Astrocyte of the spinal cord (primary cell): ENCODE measurements at places on chromosomes 1 and 21.

GRCh38 chr21:24714646-24715200 is 892.6 kb downstream of the MRPL39 start:
- DNase-seq = no peak

DNA sequence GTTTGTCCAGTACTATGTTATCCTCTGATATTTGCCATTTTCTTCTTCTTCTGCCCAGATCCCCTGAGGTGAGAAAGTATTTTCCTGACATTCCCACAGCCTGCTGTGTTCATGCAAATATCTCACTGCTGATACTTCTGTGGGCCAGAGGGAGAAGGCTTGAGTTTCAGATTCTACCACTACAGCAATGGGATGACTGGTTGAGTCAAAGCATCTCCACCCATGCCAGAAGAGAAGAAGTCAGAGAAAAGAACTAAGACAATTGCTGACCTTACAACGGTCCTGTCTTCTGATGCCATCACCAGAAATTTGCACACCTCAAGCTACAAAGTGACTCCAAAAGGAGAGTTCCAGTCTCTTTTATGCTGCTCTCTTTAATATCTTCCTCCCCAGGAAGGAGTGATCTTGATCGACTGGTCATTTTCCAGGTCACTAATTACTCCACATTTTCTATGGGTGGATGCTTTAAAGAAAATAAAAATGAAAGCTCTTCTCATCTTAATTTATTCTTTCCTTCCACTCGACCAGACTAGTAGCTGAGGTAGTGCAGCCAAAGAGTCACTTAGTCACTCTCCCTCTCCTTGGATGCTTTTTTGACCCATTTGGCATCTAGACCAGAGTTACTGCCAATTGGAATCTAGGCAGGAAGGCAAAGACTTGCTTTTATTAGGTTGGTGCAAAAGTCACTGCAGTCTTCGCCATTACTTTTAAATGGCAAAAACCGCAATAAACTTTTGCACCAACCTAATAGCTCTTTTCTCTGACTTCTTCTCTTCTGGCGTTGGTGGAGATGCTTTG is 195.1 kb downstream of the PTPRC start:
- no peak for DNase-seq

DNA sequence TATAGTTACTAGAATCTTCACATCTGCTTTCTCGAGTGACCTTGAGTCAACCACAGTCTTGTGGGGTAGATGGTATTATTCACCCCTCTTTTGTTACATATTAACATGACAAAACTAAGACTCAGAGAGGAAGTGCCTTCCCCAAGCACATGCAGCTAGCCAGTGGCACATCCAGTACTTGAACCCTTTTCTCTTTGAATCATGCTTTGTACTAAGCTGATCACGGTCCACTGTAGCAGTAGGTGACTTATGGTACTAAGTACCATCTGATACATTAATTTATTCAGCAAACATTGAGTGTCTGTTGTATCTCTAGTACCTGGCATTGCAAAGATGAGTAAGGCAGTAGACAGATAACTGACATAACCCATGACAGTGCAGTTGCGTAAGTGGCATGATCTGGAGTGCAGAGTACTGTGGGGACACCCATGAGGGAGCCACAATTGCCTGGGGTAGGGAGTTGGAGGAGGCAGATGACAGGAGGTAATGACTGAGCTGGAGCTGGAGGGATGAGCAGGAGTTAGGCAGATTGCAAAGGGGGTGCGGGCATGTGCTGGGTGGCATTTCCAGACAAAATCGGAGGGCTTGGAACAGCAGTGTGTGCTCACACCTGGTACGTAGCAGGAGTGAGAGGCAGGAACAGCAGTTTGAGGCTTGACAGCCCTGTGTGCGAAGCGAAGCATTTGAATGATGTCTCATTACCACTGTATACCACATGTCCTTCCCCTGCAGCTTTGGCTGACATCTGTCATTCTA is 29.8 kb downstream of the UCK2 start:
- DNase-seq = no peak

DNA sequence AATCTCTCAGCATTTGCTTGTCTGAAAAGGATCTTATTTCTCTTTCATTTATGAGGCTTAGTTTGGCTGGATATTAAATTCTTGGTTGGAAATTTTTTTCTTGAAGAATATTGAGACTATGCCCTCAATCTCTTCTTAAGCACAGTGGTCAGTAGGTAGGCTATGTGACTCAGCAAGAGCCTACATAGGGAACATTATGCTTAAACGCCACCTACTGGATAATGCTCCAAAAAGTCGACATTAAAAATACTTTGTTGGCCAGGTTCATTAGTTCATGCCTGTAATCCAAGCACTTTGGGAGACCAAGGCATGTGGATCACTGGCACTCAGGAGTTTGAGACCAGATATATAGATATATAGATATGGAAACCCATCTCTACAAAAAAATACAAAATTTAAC is 678.0 kb upstream of the USP24 start:
- DNase-seq = peak; percentile 61

DNA sequence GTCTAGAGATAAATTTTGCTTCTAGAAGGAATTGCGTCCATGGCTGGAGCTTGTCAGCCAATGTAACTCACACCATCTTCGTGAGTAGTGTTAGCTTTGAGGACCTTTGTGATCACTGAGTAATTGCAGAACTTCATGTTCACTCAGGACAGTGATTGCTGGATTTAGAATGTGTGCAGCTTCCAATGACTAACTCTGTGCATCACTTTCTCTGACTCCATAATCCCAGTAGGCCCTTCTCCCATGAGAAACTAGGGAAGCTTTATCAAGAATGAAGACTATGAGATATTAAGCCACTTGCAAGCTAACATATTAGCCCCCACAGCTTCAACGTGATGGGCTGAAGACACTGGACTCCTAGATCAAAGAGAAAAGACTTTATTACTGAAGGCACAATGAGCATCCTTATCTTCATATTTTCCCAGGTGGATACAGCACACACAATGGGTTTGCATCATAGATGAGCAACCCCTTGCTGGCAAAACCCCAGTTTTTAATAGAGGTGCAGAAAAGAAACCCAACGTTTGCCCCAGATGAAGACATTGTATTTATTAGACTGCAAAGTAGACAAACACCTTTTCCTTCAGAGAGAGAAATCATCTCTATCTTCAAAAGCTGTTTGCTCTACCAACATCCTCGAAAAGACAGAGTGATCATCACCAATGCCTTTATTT is 561.0 kb downstream of the LTN1 start:
- no peak for DNase-seq

DNA sequence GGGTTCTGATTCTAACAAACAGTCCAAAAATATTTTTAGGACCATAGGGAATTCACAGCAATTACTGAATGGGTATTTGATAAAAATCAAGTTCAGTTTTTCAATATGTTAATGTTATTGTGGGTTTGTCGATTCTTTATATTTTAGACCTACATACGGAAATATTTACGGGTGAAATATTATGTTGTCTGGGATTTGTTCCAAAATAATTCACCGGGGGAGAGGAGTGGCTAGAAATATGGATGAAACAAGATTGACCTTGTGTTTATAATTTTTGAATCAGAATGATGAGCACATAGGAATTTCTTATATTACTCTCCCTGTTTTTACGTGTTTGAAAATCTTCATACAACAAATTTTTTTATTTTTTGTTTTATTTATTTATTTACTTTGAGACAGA is 56.7 kb upstream of the USP1 start:
- no peak for DNase-seq

DNA sequence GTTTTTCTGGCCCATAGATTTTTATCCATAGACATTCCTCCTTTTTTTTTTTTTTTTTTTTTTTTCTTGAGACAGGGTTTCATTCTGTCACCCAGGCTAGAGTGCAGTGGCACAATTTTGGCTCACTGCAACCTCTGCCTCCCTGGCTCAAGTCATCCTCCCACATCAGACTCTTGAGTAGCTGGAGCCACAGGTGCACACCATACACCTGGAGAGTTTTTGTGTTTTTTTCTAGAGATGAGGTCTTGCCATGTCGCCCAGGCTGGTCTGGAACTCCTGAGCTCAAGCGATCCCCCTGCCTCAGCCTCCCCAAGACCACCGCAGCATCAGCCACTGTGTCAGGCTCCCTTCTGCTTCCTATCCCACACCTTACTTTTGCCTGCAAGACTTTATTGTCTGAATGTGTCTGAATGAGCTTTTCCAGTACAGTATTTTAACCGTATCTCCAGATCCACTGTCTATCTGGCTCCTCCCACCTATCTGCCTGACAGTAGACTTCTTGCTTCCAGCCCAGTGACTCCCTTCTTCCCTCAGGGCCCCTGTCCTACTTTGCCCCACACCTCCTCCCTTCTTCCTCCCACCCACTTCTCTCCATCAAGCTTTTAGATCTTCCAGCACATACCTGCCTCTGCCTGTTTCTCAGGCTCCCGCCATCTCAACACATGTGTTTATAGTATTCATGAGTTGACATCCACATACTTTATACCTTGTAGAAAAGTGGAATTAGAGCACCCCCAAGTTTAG is 6.1 kb downstream of the C1orf21 start:
- no peak for DNase-seq

- DNase-seq = no peak
Observed at GRCh38 chr1:72670902-72671301, 388.6 kb upstream of the NEGR1 start.

DNA sequence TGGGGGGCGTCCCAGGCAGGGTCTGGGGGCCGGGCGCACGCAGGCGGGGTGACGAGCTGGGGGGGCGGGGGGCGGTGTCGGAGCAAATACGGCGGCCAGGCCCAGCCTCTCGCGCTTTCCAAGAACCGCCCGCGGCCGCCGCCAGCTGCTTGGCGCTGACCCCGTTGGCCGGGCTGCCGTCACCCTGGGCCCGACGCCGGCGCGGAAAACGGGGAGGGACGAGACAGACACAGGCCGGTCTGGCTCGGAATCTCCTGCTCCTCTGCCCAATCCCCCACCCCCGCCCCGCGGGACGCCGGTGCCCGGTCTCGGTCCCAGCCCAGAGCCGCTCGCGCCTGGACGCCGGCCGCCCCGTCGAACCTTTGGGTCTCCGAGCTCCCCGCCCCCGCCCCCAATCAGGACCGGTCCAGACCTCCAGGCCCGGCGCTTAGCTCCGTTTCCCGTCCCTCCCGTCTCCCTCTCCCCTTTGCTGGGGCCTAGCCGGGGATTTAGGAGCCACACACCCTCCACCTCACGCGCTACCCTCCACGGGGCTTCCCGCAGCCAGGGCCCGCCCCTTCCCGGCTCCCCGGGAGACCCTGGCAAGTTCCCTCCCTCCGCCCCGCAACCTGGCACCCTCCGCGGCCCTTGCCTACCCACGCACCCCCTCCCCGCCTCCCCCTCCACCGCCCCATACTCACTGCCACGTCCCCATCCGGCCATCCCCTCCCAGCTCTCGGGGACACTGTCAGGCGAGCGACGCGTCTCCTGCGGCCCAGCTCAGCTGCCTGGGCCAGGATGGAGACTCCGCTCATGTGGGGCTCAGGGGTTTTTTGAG is 800 bp upstream of the MMP23B start:
- DNase-seq = no peak

GRCh38 chr1:234125283-234125682 is 220.8 kb downstream of the SLC35F3 start:
- DNase-seq = peak; percentile 22

- peak; percentile 50 for DNase-seq
Observed at GRCh38 chr1:116020668-116021272, 44.5 kb downstream of the SLC22A15 start.

DNA sequence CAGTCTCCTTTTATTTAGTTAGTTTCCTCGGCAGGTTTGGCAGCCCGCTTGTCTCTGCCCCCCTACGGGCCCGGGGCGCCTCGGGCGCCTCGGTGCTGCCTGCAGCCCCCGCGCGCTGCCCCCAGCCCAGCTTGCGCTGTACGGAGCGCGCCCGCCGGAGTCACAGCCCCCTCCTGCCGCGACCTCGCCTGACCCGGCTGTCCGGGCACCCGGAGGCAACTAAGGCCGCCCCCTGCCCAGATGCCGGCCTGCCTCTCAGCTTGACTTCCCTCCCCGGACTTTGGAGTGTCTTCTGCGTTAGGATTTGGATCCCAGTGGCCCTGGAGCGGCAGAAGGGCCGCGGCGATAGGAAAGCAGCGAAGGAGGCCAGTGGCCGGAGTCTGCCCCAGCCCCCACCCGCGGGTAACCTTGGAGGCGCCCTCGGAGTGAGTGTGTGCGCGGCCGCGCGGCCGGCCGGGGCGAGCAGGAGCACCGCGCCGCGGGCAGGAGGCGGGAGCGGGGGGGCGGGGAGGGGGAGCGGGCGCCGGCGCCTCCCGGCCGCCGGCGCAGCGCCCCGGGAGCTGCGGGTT is 7.6 kb downstream of the CDKN2C start:
- peak; percentile 36 for DNase-seq

DNA sequence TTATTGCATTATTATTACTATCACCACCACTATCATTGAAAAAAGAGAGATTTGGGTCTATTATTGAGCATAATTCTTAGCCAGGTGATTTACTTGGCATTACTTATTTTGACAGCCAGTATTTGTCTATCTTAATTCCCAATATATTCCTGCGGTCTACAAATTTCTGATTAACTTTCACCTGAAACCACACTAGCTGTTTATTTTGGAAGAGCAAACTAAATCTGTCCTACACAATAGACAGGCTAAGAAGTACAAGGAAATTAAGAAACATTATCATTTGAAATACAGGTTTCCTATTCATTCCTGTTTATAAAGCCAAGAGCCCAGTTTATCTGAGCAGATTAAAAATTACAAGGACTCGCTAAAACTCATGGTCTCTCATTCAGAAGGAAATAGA is 6.9 kb upstream of the LYST start:
- no peak for DNase-seq

DNA sequence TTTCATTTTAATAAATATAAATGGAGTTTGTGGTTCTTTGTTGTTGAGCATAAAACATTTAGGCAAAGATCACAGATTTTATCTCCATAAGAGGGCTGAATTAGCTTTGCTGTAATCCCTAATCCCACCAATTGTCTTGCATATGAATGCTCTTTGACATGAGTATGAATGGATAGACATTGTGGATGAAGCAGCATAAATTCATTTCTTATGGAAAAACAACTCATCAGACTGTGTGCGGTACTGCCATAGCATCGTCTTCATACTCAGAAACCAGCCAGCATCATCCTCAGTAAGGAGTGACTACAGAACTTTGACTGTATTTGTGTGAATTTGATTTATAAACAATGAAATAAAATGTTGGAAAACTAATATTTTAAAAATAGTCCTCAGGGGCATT is 19.6 kb downstream of the SON start:
- DNase-seq = no peak

- DNase-seq = no peak
Observed at GRCh38 chr1:4944911-4945310, 290.5 kb downstream of the AJAP1 start.

GRCh38 chr1:84896279-84896678 is 3.3 kb upstream of the LPAR3 start:
- DNase-seq = no peak

DNA sequence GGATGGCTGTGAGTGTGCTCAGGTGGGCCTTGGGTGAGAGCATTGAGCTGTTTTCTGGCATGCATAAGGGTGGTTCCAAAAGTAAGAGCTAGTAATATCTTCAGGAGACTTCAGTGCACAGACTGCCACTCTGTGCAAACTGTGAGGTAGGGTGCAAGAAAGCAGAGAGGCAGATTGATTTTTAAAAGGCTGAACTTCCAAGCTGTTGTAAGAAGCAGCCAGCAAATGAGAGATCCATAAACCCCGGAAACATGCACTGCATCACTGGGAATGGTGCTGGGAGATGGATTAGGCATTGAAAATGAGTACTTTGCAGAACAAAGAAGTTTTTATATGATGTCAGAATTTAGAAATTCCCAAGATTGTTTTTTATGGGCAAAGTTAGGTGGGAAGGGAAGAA is 255.4 kb downstream of the TNR start:
- DNase-seq = no peak

- no peak for DNase-seq
Observed at GRCh38 chr21:14528815-14529214, 17.3 kb downstream of the SAMSN1 start.

- DNase-seq = peak; percentile 86
Observed at GRCh38 chr1:201266774-201267173, 16.5 kb upstream of the PKP1 start.
